GM19239 (cell line): ENCODE measurements at places on chromosomes 3 and 15.

- no peak for DNase-seq
These were observed 615.5 kb downstream of the ROBO2 start for GRCh38 chr3:77655396-77655795.

DNA sequence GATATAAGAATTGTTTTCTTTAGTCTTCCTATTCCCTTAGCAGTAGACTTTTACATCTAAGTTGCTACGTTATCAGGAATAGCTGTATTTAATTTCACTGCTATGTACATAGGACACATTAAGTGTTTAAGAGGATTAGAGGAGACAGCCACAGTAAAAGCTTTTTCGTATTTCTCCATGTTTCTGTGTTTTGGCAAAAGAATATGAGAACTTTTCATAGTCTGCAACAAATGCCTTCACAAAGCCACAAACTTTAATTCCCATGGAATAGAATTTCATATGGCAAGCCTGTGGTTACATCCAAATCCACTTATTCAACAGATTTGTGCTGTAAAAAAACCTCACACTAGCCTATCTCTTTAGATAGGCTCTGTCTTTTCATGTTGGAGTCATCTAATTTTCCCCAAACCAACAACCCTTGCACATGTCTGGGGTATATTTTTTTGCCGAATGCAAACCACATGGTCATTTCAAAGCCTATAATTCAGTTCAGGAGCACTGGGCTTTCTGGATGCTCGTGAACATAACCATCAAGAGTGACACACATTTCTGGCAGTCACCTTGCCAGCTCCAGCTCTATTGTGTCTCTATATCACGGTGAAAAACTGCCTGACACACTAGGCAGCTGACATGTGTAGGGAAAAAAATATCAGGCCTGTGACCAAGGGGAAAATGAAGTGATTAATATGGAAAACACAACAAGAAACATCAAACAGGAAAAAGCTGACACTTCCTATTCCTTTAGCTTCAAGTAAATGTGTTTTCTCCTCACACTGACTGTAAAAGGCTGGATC lies 19.2 kb downstream of the PLD1 start:
- no peak for DNase-seq

DNA sequence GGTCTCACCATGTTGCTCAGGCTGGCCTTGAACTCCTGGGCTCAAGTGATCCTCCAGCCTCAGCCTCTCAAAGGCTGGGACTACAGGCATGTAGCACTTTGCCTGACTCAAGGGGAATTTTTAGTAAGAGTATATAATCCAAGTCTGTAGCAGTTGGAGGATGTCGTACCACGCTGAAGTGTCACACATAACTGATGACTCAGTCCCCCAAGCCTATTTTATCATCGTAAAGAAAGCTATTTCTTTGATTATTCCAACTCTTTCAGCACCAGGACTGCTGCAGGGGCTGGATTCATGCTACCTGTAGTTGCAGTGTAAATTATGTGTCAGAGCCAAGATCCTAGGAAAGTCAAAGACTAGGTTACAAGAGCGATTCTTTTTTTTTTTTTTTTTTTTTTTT lies 1.4 kb upstream of the PRKCI start:
- DNase-seq: no peak

GRCh38 chr3:10933805-10934481 lies 58.6 kb upstream of the SLC6A1 start:
- no peak for DNase-seq

- no peak for DNase-seq
These were observed 82.1 kb downstream of the FILIP1L start for GRCh38 chr3:100032243-100032642.

DNA sequence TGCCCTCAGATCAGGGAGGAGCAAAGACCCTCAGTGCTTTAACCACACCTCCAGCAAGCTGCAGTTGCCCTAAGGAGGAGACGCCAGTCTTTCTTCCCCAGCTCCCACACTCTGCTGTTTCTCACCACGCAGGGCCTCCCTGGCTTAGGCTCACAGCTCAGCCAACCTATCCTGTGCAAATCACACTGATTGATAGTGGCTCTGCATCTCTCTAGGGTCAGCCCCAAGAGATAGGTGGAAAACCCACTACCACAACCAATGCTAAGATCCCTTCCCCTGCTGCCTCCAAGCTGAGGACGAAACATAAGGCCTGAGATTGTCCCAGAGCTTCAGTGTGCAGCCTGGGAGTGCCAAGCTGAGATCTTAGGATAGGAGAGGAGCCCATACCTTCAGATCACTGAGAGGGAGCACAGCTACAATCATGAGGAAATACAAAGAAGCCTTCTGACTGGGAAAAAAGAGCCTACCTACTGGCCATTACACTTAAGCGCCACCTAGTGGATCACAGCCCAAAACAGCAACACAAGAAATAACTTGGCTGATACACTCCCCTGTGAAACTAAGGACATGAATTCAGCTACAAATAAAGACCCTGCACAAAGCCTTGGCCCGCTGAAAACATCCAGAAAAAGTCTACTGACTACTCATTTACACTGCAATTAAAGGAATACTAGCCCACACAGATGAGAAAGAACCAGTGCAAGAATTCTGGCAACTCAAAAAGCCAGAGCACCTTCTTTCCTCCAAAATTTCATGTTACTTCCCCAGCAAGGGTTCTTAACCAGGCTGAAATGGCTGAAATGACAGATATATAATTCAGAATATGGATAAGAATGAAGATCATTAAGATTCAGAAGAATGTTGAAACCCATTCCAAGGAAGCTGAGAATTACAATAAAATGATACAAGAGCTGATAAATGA lies 271.5 kb upstream of the DCBLD2 start:
- no peak for DNase-seq

DNA sequence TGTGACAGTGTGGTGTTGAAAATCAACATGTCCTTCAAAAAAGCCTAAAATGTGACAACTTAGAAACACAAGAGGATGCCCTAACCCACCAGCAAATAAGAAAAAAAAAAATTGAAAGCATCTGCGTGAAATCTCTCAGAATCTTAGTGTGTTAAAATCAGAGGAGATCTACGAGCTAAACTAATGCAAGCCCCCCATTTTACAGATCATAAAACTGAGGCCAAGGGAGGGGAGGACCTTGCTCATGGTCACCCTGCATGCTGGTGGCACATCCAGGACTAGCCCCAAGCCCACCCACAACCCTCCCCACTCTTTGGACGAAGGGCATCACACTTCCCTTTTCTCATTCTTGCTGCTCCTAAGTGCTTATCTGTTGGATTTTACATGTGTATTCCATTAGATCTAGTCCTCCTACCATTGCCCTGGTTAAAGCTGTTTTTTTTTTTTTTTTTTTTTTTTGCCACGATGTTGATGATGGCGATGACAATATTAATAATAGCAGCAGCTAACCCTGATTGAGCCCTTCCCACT lies 29.1 kb upstream of the NOX5 start:
- no peak for DNase-seq

GRCh38 chr15:58407236-58407775 lies 24.5 kb upstream of the LIPC start:
- DNase-seq: no peak

GRCh38 chr3:30393079-30393478 lies 213.3 kb upstream of the TGFBR2 start:
- DNase-seq: no peak

DNA sequence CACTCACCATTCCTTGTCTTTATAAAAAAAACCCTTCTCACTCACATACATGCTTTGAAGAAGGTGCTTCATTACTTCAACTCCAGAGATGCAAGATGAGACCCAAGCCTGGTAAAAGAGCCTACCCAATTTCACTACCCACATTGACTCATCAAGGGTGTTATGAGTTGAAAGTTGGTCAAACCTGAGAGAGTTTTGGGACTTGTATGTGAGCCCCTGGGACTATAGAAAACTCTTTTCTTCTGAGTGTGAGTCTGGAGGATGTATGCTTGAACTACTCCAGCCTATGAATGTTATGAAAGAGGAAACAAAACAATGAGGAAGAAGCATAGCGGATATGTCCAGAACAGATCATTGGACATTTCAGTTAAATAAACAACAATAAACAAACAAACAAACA lies 106.5 kb upstream of the SATB1 start:
- DNase-seq: no peak

- no peak for DNase-seq
These were observed 67.2 kb upstream of the TGFBR2 start for GRCh38 chr3:30539206-30539605.

DNA sequence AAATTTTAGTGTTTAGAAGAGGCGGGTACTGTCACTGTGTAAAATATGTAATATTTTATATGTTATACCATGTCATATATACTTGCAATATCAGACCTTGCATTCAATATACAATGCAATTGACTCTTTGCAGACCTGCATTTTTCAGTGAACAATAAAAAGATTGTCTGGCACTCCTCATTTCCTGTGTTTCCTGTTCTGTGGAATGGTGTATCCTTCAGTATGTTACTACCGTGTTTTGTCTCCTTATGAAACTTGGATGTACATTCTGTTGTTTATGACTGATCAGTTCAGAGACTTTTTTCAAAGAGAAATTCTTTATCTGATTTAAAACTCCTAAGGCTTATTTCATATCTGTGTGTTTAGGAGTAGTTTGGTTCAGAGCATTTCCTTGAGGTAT lies 31.5 kb downstream of the APH1B start:
- DNase-seq: no peak

GRCh38 chr3:16480861-16481545 lies 32.5 kb downstream of the RFTN1 start:
- DNase-seq: no peak

GRCh38 chr3:173287361-173287760 lies 110.2 kb upstream of the NLGN1 start:
- no peak for DNase-seq

DNA sequence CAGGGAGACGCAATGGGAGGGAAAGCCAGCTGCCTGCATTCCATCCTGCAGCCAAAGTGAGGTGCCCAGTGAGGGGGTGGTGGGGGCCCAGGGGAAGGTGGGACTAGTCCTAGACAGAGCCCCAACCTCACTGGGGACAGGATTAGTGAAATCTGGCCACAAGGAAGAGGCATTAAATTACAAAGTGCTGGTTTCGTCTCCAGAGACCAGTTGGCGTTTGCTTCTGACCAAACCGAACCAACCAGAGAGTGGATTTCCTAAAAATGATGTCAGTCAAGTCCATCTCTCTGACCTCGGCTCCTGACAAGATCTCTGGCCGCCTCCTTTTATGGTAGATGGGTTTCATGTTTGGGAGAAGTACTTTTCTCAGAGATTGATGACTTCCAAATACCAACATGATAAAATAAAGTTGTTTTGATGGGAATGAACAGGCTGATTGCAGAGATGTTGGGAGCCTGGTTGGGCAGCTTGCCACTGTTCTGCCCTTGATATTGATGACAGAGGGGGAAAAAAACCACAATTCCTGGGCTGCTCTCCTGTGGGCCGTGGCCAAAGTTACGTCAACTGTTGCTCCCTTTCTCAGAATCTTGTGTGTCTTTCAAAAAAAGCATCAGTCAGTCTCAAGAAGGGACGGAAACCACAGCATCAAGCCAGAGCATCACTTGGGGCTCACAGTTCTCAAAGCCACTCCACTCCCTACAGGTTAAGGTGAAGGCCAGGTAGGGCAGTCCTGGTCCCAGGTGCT lies 24.6 kb downstream of the ITGA11 start:
- no peak for DNase-seq

DNA sequence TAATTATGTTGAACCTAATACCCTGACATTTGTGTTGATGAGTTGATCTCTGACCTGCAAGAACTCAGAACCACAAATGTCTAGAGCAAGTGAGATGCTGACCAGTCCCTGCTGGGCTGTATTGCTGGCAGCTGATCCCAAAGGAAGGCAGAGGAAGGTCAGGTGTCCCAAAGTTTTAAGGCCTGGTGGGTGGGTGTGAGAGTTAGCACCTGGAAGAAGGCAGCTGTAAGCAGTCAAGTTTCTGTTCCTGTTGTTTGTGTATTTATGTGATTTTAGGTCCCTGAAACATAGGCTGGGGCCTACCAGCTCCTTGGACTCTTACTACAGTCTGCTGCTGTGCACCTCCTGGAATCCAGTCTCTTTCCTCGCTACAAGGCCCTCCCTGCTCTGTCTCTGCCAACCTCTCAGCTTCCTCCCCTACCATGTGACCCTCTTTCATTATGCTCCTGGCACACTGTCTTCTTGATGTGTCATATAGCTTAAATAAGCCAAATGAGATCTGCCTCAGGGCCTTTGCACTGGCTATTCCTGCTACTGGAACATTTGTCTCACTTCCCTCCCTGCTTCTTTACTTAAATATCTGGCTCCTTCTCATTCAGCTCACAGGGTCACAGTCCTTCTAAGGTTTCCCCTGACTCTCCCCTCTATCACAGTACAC lies 31.0 kb upstream of the ATOSA start:
- peak; percentile 7 for DNase-seq

- DNase-seq: no peak
These were observed 81.6 kb downstream of the DNASE1L3 start for GRCh38 chr3:58129041-58129770.

- DNase-seq: no peak
These were observed 5.8 kb downstream of the MCM2 start for GRCh38 chr3:127604035-127604434.

GRCh38 chr15:36218991-36219390 lies 360.4 kb upstream of the CDIN1 start:
- DNase-seq: no peak

DNA sequence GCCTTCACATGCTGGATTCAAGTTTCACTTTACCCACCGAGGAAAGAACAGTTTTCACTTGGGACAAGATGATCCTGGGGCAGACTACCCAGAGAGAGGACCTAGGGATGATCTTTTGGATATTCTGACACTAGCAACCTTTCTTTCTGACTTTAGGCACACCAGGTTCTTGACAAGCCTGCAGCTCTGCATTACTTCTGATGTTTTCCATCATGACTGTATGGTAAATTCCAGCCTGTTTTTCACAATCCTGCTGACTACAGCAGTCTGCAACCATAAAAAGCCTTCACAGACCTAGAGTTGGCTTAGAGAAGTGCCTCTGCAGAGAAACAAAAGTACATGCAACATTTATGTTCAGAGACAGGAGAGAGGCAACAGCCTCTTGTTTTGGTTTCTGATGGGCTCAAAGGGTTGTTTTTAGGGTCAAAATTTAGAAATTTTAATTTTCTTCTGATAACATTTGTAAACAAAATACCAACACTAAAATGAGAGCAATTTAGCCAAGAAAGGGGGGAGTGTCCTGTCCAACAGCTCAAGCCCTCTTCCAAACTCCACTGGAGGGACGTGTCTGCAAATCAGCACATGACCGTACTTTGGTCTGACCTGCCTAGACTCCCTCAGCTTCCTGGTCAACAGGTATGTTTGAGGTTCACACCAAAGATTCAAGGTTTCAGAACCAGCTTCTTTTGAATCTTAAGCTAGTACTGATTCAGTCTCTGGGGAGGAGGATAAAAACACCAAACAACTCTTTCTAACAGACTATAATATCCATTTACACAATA lies 799 bp downstream of the ABI3BP start:
- no peak for DNase-seq

- DNase-seq: peak; percentile 51
These were observed 340 bp downstream of the TMEM44 start for GRCh38 chr3:194632809-194633348.

GRCh38 chr3:177694951-177695350 lies 497.7 kb upstream of the TBL1XR1 start:
- DNase-seq: no peak

- DNase-seq: no peak
These were observed 3.7 kb upstream of the ANKDD1A start for GRCh38 chr15:64907991-64908390.

GRCh38 chr3:4809922-4810321 lies 169.3 kb upstream of the BHLHE40 start:
- no peak for DNase-seq
